Esophagus mucosa (tissue), 1 donor: ENCODE measurements at places on chromosomes 1 and 21. TPM values are rescaled to one million over a fixed set of nuclear protein-coding genes. Genes with fewer than 3 reads are reported as not detected.

Gene MMEL1
- total RNA-seq: 2.3 TPM

Gene HLCS
- total RNA-seq: 11.6 TPM

- ATAC-seq: no peak
These were observed 2.6 kb downstream of the LEFTY1 start for GRCh38 chr1:225886159-225887029.

- no peak for ATAC-seq
These were observed 29.2 kb downstream of the RAP1A start for GRCh38 chr1:111648806-111649205.

GRCh38 chr1:26784023-26784871 is 3.5 kb upstream of the PIGV start:
- ATAC-seq: no peak
